Stimulated activated CD8-positive, alpha-beta memory T cell treated with anti-CD3 and anti-CD28 coated beads, Interleukin-4, amount 100 ng/mL, for 48 hours (primary cell): ENCODE measurements at places on chromosomes 12 and 14.

- no peak for DNase-seq
Measured at GRCh38 chr14:105326568-105326867, 12.0 kb downstream of the PACS2 start.

DNA sequence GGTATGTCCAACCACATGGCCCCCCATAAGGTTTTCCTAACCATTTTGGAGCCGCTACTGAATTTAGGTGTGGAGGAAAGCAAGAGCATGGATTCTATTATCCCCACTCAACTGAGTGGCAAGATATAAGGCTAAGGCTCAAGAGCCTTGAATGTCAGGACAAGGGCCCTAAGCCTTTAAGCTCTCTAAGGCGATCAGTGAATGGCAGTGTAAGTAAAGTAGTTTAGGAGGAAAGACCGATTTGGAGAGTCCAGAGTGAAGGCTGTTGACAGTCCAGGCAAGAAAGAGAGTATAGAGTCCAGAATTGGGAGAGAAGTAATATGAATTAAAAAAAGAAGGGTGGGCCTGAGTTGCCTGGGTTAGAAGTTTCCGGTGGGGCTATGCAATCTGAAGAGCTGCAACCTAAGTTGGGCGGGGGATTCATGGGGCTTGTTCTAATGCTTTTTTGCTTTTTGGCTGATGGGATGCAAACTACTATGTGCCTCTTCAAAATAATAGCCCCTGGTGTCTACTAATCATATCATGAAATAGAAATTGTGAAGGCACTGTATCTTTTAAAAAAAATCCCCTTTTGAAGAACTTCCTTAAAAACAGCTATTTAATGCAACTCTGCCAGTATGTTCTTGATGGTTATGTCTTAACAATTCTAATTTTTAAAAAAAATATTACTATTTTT lies at the start of gene SPIC:
TSS of gene SPIC (plus strand) at position 626 of the 676 bp plus-strand sequence. CDS start 1,569 bp downstream, outside the sequence.
- no peak for DNase-seq

DNA sequence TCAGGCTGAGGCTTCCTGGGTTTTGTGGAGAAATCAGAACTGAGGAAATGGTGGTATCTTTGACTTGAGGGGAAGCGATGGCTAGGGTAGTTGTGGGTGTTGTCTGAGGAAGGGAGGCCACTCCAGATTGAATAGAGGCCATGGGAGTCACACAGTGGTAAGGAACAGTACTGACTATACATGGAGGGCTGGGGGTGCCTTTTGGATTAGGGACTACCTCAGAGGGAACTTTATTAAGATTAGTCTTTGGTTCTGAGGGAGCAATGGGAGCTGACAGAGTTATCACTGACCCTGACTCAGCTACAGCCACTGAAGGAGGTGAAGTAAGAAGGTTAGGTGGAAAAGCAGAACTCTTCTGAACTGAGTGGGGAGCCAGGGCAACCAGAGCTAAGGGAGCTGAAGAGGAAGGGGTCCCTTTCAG lies 4.4 kb downstream of the NACA start:
- peak; percentile 19 for DNase-seq

- no peak for DNase-seq
Measured at GRCh38 chr14:64238049-64238448, 56.1 kb downstream of the ESR2 start.

DNA sequence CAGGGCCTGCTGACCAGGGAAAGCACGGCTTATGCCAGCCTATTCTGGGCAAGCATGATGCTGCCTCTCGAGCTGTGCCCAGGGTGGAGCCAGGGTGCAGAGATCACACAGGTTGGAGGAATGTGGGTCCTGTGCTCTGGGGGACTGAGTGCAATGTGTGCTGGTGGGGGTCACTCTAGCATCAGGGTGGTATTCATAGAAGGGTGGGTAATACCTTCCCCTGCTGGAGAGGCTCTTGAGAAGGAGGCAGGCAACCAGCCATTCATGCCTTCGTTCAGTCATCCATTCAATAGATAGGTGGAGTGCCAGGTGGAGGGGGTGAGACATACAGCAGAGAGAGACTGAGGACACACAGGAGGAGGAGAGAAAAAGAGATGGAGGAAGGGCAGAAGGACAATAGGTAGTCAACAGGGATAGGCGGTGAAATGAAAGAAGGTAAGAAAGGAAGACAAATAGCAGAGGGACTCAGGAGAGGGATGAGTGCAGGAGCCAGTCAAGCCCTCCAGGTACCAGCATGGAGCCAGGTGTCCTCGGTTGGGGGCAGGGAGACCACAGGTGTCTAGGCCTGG lies 5.2 kb upstream of the ZNF385A start:
- no peak for DNase-seq

GRCh38 chr14:103194256-103195045 lies 71.2 kb downstream of the TNFAIP2 start:
- DNase-seq: no peak

DNA sequence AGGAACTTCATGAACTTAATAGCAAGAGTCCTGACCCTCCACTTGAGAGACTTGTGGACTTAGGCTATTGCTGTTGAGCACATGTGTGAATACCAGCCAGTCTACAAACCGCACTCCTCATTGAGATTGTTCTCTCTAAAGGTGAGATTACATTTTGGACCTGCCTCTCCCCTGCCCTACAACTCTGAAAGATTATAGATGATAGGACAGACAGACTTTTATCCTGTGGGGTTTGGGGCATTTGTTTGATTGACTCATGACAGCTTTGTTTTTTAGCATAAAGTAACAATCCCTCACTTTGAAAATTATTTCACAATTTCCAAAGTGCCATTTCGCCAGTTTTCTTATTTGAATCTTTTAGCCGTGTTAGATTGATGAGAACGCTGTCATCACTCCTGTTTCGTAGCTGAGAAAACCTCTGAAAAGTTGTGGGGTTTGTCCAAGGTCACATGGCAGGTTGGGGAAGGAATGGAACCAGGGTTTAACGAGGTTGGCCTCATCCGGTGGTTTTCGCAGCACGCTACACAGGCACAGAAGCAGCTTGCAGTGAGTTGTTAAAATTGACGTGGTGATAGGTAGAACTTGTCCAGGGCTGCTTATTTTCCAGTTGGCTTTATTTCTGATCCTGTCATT lies 836 bp downstream of the EVL start:
- DNase-seq: peak; percentile 84

GRCh38 chr12:45655186-45655585 lies 74.3 kb upstream of the ARID2 start:
- DNase-seq: peak; percentile 34

DNA sequence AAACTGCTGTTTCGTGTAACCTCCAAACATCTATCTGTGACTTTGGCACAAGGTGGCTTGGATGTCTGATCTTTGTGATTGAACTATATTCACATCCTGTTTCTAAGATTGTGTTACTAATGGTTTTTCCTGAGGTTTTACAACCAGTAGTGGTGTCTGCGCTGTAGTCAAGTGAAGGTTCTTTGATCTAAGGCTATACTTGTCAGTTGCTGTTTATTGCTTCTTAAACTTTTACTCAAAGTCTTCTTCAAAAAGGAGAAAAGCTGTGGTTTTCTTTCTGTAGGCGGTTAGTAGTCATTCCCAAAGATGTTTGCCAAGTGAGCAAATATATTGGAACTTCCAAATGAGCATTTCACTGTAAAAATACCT lies 12.3 kb upstream of the CALM1 start:
- no peak for DNase-seq

DNA sequence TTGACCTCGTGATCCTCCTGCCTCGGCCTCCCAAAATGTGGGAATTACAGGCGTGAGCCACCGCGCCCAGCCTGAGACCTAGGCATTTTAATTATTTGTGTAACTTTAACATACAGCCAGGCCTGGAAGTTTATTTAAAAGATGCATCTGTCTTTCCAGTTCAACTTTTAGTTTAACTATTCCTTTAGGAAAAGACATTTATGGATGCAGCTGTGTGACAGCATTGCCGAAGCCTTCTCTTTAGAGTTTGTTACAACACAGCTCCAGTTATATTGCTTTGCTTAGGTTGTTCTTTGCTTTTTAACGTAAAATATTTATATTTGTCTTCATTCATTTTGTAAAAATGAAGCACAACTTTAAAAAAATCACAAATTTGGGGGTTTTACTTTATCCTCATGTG lies 67.0 kb downstream of the DIP2B start:
- no peak for DNase-seq

DNA sequence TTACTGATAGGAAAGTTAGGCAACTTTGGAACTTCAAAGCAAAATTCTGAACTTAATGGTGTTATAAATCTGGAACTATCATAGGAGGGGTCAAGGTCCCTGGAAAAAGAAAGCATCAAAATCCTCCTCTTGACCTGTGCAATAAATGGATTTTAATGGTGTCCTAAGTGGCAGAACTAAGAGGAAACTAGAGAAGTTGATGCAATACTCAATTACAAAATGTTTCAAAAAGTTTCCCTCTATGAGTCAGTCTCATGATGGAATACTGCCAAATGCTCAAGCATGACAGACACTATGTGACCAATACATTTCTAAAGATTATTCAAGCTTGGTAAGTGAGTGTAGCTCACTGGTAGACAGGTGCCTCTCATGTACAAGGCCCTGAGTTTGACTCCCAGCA lies 47.7 kb upstream of the ERGIC2 start:
- no peak for DNase-seq

GRCh38 chr14:76985540-76986230 lies 42.8 kb downstream of the IRF2BPL start:
- no peak for DNase-seq

- no peak for DNase-seq
Measured at GRCh38 chr14:82549306-82549990, 1015.8 kb upstream of the SEL1L start.

DNA sequence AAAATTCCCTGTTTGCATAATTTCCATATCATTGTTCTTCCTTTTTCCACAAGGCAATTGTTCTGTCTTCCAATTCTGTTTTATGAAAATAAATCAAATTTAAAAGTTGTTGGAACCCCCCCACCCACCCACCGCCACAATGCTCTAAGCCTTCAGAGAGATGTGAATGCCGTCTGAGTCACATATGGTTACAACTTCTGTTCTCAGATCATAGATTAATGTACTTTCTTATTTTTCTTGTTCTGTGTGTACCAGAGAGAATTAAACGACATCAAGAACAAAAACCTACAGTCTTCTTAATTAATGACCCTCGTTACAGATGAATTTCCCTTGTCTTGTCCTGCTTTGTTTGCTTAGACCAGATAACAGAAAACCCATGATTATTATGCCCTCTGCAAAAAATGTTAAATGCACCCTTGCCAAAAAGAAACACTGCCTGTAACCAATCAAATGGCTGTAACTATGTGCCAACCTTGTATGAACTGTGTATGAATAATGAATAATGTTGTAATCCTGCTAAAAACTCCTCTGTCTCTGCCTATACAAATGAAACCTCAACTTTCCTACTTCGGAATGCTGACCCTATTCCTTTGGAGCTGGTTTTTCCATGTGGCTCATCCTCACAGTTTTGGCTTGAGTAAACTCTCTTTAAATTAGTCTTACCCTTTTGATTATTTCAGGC lies 14.0 kb downstream of the OR6S1 start:
- no peak for DNase-seq

- DNase-seq: no peak
Measured at GRCh38 chr14:71116568-71117122, 209.4 kb downstream of the PCNX1 start.

DNA sequence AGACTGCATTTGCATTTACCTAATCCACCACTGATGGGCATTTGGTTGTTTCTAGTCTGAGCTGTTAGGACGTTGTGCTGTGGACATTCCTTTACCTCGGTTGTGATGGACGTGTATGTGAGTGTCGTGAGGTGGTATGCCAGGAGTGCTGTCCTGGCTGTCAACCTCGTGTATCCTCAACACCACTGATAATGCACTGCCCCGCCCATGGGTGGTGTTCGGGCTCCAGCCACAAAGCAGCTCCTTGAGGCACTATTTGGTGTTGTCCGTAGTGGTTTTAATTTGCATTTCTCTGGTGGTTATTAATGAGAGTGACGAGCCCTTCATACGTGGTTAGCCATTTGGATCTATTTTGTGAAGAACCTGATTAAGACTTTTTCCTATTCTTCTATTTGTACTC lies 87.6 kb downstream of the PPP2R5C start:
- DNase-seq: no peak

DNA sequence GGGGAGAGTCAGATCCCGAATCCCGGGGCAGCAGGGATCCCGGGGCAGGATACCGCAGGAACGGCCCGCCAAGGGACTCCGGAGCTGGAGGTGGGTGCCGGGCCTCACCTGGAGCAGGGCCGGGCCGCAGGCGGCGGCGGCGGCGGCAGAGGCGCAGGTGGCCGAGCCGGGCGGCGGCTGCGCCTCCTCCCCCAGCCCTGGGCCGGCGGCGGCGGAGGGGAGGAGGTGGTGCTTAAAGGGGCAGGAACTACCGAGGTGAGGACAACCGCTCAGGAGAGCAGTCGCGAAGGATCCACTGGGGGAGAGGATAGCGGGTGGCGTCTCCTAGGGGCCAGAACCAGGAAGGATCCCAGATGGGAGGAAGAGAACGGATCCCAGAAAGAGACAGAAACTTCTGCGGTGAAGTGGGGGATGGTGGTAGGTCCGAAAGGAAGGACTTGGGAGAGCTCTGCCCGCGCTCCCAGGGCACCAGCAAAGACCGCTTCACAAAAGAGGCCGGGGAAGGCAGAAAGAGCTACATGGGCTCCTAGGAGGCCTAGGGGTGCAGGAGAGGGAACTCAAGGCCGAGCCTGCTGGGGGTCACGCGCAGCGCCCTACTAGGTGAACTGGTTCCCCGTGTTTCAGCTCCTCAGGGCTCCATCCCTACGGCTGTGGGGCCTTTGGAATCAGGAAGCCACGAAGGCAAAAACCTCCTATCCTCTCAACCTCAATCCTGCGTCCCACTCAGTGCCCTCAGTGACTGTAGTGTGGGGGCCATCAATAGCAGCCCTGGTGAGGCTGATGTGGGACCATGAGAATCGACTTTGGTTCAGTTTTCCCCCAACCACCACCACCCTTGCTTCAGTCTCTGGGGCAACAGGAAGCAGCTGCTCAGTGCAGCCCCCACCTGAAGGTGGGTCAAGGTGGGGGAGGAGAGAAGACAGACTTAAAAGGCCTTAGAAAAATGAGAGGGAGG lies 5.0 kb upstream of the BAZ2A start:
- DNase-seq: peak; percentile 79

- DNase-seq: no peak
Measured at GRCh38 chr12:3473844-3474243, 17.2 kb upstream of the PRMT8 start.

DNA sequence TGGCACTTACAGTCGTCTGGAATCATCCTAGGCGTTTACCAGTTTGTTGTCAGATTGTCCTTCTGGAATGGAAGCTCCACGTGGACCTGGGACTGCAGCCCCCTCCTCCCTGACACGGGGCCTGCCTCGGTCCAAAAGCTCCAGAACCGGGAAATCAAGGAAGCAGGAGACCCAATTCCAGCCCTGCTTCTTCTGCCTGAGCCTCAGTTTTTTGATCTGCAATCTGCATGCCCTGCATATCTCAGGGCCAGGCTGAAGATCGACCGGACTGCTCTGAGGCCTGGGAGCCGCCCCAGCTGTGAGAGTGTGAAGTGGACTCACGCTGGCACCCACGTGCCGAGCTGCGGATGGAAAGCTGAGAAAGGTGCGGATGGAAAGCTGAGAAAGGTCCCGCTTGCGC lies 98.6 kb downstream of the SETD3 start:
- DNase-seq: no peak
